HT-29 (cell line): ENCODE measurements at places on chromosomes 13 and 19. TPM values are rescaled to one million over a fixed set of nuclear protein-coding genes. Genes with fewer than 3 reads are reported as not detected.

The CCNA1 gene
- not detected in 2 replicates for total RNA-seq

The CALR3 gene
- 0.05 and 0.20 TPM in 2 replicates for total RNA-seq

GRCh38 chr13:110860983-110861382 lies 53.9 kb downstream of the ANKRD10 start:
- DNase-seq = no peak

GRCh38 chr19:38849860-38850435 lies at the start of gene HNRNPL:
Gene HNRNPL, minus strand, starts transcription at chr19:38849986. Its CDS starts 20 bp downstream, at chr19:38849966.
- DNase-seq = peak; percentile 100

GRCh38 chr13:110546926-110547325 lies 14.6 kb downstream of the RAB20 start:
- peak; percentile 97 for DNase-seq

DNA sequence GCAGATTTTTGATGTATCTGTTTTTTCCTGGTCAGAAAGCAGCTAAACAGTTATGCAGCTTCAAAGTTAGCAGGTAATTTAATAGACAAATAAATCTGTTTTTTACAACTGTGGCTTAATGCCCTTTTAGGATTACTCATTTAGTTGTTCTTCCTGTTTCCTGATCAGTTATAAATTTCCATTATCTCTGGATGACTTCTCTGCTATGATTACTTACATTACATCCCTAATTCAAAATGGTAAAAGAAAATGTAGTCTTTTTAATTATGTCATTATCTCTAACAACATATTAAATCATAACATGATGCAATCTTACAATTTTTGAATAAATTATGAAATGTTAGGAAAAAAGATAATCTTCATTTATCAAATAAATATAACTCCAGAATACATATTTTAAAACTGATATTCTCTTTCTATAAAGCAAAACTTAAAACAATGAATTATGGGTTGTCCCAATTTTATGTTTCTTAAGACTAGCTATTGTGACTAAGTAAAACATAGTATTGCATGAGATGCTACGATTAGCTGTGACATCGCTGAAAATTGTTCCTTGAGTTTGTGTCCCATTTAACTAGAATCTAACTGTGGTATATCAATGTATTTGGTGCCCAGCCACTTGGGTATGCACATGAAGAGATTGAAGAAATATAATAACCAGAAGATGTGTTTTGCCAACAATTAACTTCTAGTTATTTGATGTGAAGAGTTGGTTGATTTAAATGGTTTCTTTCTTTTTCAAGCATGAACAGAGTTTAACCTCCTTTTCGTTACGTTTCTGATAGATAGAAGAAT lies 605.3 kb upstream of the SPRY2 start:
- peak; percentile 12 for DNase-seq

- DNase-seq = no peak
Measured at GRCh38 chr13:101916108-101916774, 463.8 kb downstream of the ITGBL1 start.

GRCh38 chr13:102901615-102902305 lies 55.9 kb downstream of the ERCC5 start:
- DNase-seq = no peak

The COL5A3 gene
- not detected in 2 replicates for total RNA-seq

DNA sequence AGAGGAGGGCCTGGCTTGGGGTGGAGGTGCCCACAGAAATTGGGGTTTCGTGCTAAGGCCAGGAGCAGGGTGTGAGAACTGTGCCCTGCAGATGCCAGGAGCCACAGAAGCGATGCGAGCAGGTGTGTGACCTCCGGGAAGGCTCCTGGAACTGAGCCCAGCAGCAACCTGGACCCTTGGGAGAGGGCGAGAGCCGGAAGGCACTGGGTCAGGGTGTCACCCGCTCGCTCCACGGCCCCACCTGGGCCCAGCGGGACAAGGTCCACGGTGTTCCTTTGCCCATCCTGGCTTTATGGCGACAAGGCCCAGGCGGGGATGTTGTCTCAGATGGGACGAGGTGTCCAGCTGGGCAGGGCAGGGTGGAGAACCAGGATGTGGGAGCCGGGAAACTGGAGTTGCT lies 4.2 kb downstream of the MISP start:
- no peak for DNase-seq

DNA sequence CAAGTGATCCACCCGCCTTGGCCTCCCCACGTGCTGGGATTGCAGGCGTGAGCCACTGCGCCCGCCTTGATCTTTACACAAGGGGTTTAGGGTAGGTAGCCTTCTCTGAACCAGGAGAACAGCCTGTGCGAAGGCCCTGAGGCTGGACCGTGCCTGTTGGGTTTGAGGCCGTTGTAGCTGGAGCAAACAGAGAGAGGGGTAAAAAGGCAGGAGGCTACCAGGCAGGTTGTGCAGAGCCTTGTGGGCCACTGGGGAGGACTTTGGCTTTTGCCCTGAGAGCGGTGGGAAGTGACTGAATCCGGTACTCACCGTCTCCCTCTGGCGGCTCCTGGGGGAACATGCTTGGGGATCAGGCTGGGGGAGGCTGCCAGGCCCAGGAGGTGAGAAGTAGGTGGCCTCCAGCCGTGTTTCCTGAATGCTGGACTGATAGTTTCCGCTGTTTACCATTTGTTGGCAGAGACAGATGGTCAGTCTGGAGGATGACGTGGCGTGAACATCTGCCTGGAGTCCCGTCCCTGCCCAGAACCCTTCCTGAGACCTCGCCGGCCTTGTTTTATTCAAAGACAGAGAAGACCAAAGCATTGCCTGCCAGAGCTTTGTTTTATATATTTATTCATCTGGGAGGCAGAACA lies 24.6 kb downstream of the SPC24 start:
- DNase-seq = peak; percentile 82

DNA sequence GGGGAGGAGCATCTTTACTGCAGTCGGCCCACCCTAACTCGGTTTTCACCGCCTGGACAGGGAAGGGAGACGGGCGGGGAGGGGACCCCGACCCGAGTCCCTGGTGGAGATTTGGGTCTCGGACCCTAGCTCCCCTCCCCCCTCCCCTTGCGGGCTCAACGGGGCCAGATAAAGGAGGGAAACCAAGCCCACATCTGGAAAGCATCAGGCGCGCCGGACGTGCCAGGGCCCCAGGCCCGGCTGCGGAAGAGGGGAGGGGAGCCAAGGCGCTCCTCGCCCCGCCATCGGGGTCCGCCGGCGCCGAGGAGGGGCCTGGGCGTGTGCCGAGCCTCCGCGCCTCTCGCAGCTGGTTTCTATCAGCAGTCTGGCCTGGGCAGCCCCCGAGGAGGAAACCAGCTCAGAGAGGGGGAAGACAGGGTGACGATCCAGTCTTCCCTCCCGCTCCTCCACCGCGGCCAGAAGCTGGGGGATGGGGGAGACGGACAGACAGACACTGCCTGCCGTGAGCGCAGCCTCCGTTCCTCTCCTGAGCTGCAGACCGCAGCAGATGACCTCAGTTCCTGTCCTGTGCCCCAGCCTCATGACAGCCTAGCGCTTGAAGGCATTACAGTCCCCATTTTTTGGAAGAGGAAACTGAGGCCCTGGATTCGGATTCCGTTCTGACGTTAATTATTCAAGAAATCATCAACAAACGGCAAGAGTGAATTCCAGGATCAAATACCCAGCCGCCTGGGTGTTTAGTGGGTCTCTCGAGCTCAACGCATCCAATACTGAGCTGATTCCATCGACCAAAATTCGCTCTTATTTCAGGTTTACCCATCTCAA lies 3.6 kb upstream of the GNG8 start:
- no peak for DNase-seq

- DNase-seq = no peak
Measured at GRCh38 chr19:33175156-33175782, 18.9 kb upstream of the LRP3 start.

DNA sequence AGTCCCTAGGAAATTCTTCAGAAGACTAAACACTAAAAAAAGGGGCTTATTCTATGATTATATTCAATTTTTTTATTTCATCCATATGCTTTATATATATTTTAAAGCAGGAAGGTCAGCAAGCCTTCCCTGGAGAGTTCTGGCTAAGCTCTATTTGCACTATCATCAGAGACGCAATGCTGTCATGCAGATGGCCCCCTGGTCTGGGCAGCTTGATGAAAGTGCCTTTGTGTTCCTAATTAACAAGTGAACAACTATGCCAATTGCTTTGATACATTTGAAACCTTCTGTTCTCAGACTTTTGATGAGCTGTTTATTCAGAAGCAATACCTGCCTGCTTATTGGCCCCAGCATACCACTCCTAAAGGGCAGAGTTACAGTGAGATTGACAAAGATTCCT lies 1344.6 kb downstream of the OLFM4 start:
- DNase-seq = no peak

The KLK3 gene
- total RNA-seq = not detected in 2 replicates

The TPTE2 gene
- not detected in 2 replicates for total RNA-seq

The ZNF419 gene
- total RNA-seq = 8.1 and 19.3 TPM in 2 replicates

GRCh38 chr19:46350758-46351159 lies 3.9 kb downstream of the PPP5C start:
- no peak for DNase-seq

The HSPB6 gene
- not detected in 2 replicates for total RNA-seq

- no peak for DNase-seq
Measured at GRCh38 chr13:72246396-72246795, 379.4 kb upstream of the DACH1 start.

The CEACAM4 gene
- total RNA-seq = not detected in 2 replicates

The KISS1R gene
- not detected in 2 replicates for total RNA-seq

- DNase-seq = peak; percentile 80
Measured at GRCh38 chr13:25232937-25233515, 54.3 kb downstream of the MTMR6 start.

DNA sequence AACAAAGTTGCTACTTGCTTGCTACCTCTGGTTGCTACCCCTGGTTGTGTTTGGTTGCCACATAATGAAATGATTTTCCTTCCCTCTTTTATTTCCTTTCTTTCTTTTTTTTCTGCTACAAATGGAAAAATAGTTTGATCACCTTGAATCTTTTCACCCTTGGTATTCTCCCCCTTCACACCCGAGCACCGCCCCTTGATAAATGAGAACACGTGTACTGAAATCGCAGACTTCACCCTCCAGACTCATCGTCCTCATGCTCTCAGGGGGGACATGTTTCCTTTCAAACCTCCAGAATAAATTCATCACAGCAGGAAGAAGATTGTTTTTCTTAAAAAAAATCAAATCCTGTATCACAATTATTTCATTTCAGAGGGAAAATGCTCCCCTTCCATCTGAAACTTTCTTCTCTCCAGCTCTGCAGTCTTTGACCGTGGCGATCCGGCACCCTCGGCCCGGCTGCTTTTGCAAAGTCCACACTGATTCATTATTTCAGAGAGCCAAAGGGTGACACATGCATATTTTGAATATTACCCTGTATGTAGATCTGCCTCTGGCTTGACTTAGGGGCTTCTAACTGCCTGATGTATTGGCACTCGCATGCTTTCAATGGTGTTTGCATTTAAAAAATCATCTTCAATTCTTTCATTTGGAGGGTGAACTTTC lies 222.6 kb upstream of the MAB21L1 start:
- no peak for DNase-seq

DNA sequence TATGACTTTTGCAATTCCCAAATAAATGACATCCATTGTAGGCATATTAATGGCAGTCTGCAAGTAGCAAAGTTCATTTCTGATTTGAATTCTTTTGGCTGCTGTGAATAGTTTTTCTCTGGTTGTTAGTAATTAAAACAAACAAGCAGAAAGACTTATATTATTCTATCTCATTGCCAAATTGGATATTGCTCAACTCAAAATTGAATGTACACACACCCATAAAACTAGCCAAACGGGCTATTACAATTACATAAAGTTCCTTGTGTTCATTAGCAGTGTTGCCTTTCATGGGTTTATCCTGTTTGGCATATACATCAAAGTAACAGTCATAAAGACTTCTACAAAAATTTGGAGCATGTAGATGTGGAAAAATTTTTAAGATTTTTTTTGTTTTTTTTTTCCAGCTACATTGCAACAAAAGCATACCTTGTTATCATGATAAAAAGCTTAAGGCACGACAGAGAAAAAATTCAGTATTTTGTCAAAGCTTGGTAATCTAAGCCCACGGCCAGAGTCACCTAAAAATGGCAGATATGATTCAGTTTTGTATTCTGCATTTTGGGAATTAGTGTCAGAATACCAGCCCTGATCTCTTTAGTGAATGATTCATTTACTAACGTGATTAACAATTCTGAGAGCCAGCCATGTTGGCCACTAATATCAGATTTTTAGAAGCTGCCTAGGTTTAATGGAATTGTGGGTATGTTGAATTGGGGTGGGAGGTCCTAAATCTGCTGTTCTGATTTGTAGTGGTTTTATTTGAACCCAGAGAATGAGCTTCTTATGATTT lies 108.4 kb downstream of the KLF5 start:
- peak; percentile 87 for DNase-seq

The IFNL1 gene
- total RNA-seq = not detected in 2 replicates

The N4BP2L1 gene
- 0.16 TPM in 1 of 2 replicates, not detected in the other for total RNA-seq

- DNase-seq = peak; percentile 36
Measured at GRCh38 chr13:40780822-40781401, 8.5 kb upstream of the SLC25A15 start.

The TRIP10 gene
- 63.7 and 65.7 TPM in 2 replicates for total RNA-seq

DNA sequence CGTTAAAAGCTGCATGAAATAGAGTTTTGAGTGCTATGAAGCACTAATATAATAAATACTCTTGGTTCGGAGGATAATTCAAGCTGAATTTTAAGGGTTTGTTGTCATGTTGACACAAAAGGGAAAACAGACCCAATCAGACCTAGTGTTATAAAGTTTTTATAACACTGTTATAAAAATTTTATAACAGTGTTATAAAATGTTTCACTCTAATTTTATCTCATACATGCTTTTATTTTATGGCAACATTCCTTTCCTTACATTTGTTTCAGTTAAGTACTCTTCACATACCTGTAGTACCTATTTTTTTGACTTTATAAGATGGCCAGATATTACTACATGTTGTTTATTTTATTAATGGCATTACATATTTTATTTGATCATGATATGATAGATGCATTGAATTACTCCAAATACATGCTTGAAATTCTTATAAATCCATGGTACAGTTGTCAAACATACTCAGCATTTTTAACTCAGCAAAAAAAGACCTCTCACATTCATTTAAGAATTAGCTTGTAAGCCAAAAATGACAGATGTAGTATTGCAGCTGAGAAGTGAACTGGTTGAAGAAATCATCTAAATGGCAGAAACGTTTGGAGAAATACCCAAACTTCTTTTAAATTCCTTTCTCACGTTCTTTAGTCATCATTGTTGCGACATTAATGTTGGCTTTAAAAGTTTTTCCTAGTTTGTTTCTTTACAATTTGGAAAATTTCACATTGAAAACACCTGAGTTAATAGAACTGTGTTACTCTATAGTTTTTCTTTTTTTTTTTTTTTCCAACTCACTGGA lies 104.5 kb downstream of the PIBF1 start:
- DNase-seq = no peak

GRCh38 chr13:60619461-60619860 lies 222.4 kb downstream of the TDRD3 start:
- no peak for DNase-seq

The ZNF580 gene
- total RNA-seq = 16.1 and 18.8 TPM in 2 replicates

GRCh38 chr19:3269916-3270671 lies 45.6 kb downstream of the CELF5 start:
- DNase-seq = no peak
